ENCODE measurements at places on chromosomes 7 and 10. TPM values are rescaled to one million over a fixed set of nuclear protein-coding genes. Genes with fewer than 3 reads are reported as not detected.

- DNase-seq = no peak
Measured at GRCh38 chr7:121151774-121152221, 163.3 kb downstream of the CPED1 start.

DNA sequence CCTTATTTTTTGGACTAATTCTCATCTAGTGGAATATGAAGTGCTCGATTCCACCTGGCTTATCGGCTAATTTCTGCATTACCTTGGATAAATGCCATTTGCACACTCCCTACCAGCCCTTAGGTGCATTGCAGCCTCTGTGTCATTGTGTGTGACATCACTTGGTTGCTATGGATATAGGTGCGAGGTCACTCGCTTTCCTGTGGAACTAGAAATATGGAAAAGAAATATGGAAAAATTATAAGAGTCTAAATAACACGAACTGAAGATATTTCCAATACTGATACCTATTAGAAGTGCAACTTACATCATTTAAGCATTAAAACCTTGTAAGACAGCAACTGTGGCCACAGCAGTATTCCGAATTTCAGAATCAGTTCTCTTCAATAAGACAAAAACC, 2.0 kb downstream of the YWHAG start:
- peak; percentile 31 for DNase-seq

Gene NOM1
- total RNA-seq = 25.4 TPM

- no peak for DNase-seq
Measured at GRCh38 chr7:2004841-2005725, 227.7 kb downstream of the MAD1L1 start.
